ENCODE measurements at places on chromosomes 5 and 9.

DNA sequence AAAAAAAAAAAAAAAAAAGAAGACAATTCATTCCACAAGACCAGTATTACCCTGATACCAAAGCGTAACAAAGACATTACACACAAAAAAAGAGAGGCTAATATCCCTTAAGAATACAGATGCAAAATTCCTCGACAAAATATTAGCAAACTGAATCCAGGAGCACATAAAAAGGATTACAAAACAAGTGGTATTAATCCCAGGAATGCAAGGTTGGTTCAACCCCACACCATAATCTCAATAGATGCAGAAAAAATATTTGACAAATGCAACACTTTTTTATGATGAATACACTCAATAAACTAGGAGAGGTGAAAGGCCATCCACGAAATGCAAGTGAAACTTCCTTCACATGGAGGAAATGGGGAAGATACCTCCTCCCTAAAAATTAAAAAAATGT is 80.1 kb upstream of the TLR4 start:
- DNase-seq: no peak

DNA sequence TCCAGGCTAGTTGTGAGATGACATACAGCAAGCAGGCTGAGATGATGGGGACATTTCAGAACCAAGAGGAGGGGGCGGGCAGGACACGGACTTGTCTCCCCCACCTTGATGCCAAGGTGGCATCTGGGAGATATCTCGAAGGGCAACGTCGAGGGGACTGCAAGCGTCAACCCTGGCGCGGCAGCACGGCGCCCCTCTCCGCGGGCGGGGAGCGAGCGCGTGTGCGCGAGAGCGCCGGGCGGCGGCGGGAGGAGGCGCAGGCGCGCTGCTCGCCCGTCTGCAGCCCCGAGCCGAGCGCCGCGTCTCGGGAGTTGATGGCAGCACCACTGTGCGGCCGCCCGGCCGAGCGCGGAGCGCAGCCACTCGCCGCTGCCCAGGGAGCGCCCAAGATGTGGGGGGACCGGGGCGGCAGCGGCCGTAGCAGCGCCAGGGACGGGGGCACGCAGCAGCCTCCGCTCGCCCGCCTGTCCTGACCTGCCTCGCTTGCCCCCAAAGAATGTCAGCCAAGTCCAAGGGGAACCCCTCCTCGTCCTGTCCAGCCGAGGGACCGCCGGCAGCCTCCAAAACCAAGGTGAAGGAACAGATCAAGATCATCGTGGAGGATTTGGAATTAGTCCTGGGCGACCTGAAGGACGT is at the start of gene PRR16:
TSS of gene PRR16 (plus strand) at position 310 of the 636 bp plus-strand sequence.
- peak; percentile 40 for DNase-seq

GRCh38 chr9:121362813-121363621 is 7.0 kb downstream of the STOM start:
- no peak for DNase-seq

GRCh38 chr9:14025741-14026140 is 288.2 kb downstream of the NFIB start:
- DNase-seq: no peak

- DNase-seq: no peak
Observed at GRCh38 chr9:130662970-130663257, 1.5 kb upstream of the PRDM12 start.

DNA sequence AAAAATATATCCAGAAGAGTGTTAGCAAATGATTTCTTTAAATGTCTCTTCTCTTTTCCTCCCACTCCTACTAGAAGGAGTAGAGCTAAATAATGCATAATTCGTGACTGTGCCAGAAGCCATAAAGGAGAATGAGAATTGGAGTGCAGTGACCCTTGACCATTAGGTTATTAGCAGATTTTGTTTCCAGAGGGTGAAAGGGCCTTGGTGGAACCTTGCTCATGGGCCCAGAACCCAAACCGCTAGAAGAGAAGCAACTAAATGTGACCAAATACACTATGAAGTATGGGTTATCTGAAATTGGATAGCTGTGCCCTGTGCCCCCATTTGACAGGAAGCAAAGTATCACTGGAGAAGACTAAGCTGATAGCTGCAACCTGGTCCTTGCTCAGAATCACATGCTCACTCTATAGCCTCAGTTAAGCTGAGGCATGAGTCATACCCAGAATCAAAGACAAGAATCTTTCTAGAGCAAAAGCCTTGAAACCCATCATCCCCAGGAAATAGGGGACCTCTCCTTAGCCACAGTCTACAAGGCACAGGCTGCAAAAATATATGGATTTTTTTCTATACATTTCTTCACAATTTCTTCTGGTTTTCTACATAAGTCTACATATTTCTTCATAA is 36.3 kb downstream of the CAPSL start:
- DNase-seq: no peak

DNA sequence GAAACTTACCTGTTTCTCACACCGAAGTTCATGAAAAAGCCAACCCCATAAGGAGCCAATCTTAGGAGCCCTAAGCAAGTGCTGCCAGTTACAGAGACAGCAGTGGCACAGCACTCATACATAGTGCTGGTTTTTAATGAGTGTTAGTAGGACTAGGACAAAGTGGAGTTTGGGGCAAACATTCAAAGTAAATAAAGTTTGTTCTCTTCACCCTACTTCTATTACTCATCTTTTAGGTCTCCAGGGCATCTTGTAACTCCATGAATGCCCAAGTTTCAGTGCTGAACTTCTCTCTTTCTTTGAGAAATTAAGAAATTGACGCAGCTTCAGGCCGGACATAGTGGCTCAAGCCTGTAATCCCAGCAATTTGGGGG is 584.7 kb downstream of the EBF1 start:
- DNase-seq: no peak

- no peak for DNase-seq
Observed at GRCh38 chr5:176888016-176888864, 10.9 kb downstream of the HK3 start.

GRCh38 chr5:140565024-140565779 is 574 bp downstream of the SLC35A4 start:
- no peak for DNase-seq

GRCh38 chr9:137711678-137712105 is 92.9 kb downstream of the EHMT1 start:
- DNase-seq: no peak

- DNase-seq: no peak
Observed at GRCh38 chr9:99039505-99040182, 65.3 kb upstream of the TGFBR1 start.
